ENCODE measurements at places on chromosomes 4 and X. TPM values are rescaled to one million over a fixed set of nuclear protein-coding genes. Genes with fewer than 3 reads are reported as not detected.

- no peak overlapping the region for H3K4me3 ChIP-seq
- H3K36me3 ChIP-seq, result no peaks in the 10 kb centered on the region
- DNase-seq, result no peak
- no peak overlapping the region for H3K27ac ChIP-seq
- H3K4me1 ChIP-seq, result no peaks in the 10 kb centered on the region
Measured at GRCh38 chr4:75180217-75180616, 247.3 kb downstream of the PARM1 start.

- no peak overlapping the region for H3K27ac ChIP-seq
- H3K4me3 ChIP-seq, result no peak overlapping the region
- H3K27me3 ChIP-seq, result no peaks in the 10 kb centered on the region
- no peaks in the 10 kb centered on the region for H3K4me1 ChIP-seq
Measured at GRCh38 chr4:183354219-183354618, 32.0 kb upstream of the CLDN24 start.

GRCh38 chrX:2370456-2370855, 130.3 kb downstream of the DHRSX start:
- no peak overlapping the region for H3K4me3 ChIP-seq
- H3K27me3 ChIP-seq, result no peaks in the 10 kb centered on the region
- peaks cover 11% of the 10 kb centered on the region for H3K4me1 ChIP-seq
- DNase-seq, result no peak
- no peaks in the 10 kb centered on the region for H3K36me3 ChIP-seq

DNA sequence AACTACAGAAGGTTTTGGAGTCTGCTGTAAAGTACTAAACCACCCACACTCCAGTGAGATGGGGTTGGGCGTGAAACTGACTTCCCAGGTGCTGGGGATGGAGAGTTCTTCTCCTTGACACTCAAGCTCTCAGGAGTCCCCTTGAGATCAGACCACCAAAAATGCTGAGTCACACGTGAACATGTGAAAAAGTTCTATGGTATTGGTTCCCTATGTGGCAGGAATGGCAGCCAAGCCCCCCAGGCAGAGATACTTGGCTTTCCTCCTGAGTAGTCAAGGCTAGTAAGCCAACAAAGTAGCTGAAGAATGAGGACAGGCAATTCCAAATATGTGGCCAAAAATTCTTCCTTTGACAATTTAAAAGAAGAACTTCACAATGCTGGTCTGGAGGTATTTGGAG, 222.0 kb upstream of the ADAMTS3 start:
- no peak overlapping the region for H3K4me3 ChIP-seq
- H3K4me1 ChIP-seq, result no peaks in the 10 kb centered on the region
- H3K27ac ChIP-seq, result no peak overlapping the region
- no peak for DNase-seq
- no peaks in the 10 kb centered on the region for H3K27me3 ChIP-seq

- no peaks in the 10 kb centered on the region for H3K4me1 ChIP-seq
- no peaks in the 10 kb centered on the region for H3K36me3 ChIP-seq
- no peaks in the 10 kb centered on the region for H3K27me3 ChIP-seq
- H3K4me3 ChIP-seq, result no peak overlapping the region
- no peak for DNase-seq
Measured at GRCh38 chr4:5759236-5760075, 48.5 kb downstream of the EVC start.

DNA sequence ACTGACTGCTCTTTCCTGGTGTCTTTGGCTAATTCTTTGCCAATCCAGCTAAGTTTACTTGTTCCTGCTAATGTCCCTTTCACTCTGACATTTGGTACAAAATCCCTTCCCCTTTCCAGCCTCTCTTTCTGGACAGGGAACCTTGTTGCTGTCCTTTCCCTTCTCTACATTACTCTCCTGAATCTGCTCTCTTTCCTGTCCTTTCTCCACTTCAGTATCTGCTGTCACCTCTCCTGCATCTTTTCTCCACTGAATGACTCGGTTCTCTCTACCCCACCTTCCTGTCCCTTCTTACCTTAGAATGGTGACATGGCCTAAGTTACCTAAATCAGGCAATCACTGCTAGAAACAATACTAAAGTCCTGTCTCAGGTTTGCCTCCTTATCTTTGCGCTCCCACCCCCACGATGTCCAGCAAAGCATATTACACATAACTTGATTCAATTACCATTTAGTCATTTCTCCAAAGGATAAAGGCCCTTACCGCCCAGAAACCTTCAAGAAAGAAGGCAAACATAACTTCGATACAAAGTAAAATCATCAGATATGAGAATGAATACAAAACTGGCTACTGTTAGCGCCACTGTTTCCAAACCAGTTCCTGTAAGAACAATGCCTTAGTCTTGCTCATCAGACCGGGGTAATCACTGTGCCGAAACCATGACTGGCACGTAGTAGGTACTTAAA, 890 bp downstream of the BOD1L1 start:
- H3K4me3 ChIP-seq, result peak overlapping the region; percentile 70
- H3K36me3 ChIP-seq, result no peaks in the 10 kb centered on the region
- H3K4me1 ChIP-seq, result peaks cover 46% of the 10 kb centered on the region
- H3K27me3 ChIP-seq, result no peaks in the 10 kb centered on the region
- no peak for DNase-seq
- peak overlapping the region; percentile 81 for H3K27ac ChIP-seq

- no peaks in the 10 kb centered on the region for H3K36me3 ChIP-seq
- H3K27ac ChIP-seq, result no peak overlapping the region
- no peaks in the 10 kb centered on the region for H3K4me1 ChIP-seq
Measured at GRCh38 chr4:122894827-122895226, 27.6 kb downstream of the NUDT6 start.

DNA sequence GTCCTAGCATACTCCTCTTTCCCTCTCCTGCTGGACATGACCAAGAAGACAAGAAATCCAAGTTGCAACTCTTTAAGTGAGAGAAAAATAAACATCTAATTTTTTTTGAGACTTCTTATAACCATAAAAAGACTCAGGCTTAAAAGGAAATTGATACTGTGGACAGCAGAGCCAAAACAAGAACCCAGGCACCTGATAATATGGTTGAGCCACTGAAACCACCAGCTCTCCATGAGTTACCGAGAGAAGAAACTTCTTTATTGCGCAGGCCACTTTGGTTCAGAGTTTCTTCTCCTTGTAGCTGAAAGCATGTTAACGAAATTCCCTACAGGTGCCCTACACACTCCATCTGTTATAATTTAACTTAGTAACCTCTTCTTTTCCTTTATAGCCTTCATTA, 11.3 kb upstream of the SPCS3 start:
- H3K4me3 ChIP-seq, result no peak overlapping the region
- no peak for DNase-seq
- H3K4me1 ChIP-seq, result no peaks in the 10 kb centered on the region
- peaks cover 7% of the 10 kb centered on the region for H3K27me3 ChIP-seq

Gene LSM6
- 47.7 TPM for total RNA-seq

GRCh38 chr4:8414377-8414776, 26.1 kb downstream of the ACOX3 start:
- peak; percentile 32 for DNase-seq
- no peak overlapping the region for H3K27ac ChIP-seq
- H3K4me1 ChIP-seq, result peaks cover 25% of the 10 kb centered on the region

DNA sequence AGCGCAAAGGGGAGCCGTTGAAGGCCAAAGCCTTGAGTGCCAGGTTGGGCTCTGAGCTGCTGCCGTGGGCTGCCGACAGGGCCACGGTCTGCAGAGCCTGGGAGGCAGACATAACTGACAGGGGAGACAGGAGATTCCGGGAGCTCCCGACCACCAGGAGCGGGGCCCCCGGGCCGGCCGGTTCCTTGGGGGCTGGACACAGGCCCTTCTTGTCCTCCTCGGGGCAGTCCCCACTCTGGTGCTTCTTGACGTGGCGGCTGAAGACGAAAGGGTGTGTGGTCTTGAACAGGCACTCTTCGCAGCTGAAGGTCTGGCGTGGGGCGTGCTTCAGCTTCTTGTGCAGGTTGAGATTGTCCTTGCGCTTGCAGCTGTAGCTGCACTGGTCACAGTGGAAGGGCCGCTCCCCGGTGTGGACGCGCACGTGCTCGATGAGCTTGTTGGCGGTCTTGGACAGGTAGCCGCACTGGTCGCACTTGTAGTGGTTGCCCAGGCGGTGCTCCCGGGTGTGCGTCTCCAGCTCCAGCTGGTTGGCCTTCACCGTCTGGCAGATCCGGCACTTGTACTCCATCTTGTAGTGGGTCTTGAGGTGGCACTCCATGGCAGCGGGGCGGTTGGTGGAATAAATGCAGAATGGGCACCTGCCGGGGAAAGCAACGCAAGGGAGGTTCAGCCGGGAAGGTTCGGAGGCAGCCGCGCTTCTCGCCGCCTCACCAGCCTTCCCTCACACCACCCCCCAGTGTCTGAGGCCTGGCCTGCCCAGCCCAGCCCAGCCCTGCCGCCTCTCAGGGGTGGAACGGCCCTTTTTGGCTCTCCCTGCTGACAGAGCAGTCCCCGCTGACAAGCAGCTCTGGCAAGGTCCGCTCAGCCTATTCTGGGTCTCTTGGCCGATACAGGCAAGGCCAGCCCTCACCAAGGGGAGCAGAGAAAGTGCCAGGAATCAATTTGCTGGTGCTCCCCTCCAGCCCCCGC, 81.3 kb downstream of the C4orf51 start:
- no peak overlapping the region for H3K27ac ChIP-seq
- no peaks in the 10 kb centered on the region for H3K4me1 ChIP-seq
- no peak for DNase-seq

Gene MAMLD1
- 1.4 TPM for total RNA-seq

GRCh38 chrX:150581093-150581775, 12.8 kb downstream of the MTM1 start:
- no peak overlapping the region for H3K4me3 ChIP-seq
- H3K27ac ChIP-seq, result no peak overlapping the region
- no peaks in the 10 kb centered on the region for H3K36me3 ChIP-seq
- H3K27me3 ChIP-seq, result no peaks in the 10 kb centered on the region
- DNase-seq, result no peak
- peaks cover 49% of the 10 kb centered on the region for H3K4me1 ChIP-seq

DNA sequence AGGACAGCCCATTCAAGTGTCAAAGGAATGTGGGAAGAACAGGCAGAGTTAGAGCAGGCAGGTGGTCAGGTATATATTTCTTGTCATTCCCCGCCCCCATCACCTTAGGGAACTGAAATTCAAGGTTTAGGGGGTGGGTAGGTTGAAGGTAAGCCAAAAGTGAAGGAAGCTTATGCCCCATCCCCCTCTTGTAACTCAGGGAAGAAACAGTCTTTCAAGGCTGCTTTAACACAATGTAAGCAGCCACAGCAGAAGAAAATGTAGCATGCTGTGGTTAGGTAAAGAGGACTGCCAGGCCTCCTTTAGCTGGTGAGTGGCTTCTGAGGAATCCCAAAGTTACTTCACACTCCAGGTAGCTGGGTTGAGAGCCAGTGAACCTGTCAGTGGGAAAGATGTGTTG, 122.3 kb downstream of the RS1 start:
- H3K4me3 ChIP-seq, result no peak overlapping the region
- H3K27me3 ChIP-seq, result no peaks in the 10 kb centered on the region
- no peak for DNase-seq
- H3K27ac ChIP-seq, result no peak overlapping the region
- H3K4me1 ChIP-seq, result no peaks in the 10 kb centered on the region

- H3K36me3 ChIP-seq, result no peaks in the 10 kb centered on the region
- H3K4me3 ChIP-seq, result no peak overlapping the region
- H3K4me1 ChIP-seq, result no peaks in the 10 kb centered on the region
- no peaks in the 10 kb centered on the region for H3K27me3 ChIP-seq
- H3K27ac ChIP-seq, result no peak overlapping the region
- DNase-seq, result no peak
Measured at GRCh38 chr4:116839826-116840225, 245.6 kb downstream of the TRAM1L1 start.
